KBM-7 (cell line): ENCODE measurements at places on chromosomes 2 and 18.

GRCh38 chr2:55155206-55155605, 76.9 kb downstream of the CLHC1 start:
- no peak for DNase-seq

- no peak for DNase-seq
These were observed 15.4 kb upstream of the STAT4 start for GRCh38 chr2:191166111-191166755.

- no peak for DNase-seq
These were observed 8.0 kb upstream of the SLC66A3 start for GRCh38 chr2:11147263-11147662.

- DNase-seq: no peak
These were observed 154.7 kb upstream of the LYPD1 start for GRCh38 chr2:132824716-132825115.

DNA sequence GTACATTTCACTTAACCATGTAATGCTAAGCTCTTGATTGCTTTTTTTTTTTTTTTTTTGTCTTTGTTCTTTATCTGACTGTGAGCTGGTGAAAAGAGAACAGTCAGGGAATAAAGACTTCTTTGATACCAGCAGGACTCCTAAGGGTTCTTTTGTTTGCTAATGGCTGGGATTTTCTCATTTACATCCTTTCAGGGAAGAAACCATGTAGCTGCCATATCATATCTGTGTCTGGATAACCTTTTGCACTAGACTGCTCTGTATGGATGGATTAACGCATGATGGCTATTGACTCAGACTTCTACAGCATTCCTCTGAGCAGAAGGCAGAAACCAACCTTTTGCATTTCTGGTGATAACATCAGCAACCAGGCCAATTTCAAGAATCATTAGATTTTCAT, 504.0 kb downstream of the LRRTM4 start:
- DNase-seq: no peak

DNA sequence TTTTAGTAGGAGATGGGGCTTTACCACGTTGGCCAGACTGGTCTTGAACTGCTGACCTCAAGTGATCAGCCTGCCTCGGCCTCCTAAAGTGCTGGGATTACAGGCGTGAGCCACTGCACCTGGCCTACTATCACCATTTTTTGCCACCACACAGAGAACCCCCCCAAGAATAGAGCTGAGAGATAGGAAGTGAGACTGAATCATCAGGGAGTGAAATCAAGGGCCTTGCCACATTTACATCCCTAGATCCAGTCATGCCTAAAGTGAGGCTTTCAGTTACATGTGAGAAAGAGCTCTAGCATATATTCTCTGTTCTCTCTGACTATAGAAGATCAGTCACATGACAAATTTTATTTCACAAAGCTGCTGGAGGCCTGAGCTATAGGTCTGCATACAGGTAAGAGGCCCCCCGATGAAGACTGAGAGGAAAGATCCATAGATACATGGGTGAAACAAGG, 28.0 kb upstream of the KCMF1 start:
- DNase-seq: no peak

DNA sequence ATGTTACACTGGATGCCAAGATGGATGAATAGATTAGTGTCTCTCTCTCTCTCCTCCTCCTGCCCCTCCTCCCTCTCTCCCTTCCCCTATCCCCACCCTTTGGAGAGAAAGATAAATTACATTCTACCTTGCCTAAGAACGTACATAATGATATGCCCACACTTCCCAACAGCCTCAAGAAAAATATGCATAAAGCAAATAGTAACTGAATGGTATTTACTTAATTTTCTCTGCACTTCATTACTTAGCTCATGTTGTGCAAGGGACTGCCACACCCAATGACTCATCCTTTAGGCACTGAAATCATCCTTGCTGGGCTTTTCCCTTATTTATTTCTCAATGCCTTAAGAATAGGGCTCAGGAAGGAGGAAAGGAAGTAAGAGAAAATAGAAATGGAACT, 137.3 kb upstream of the PID1 start:
- DNase-seq: no peak

DNA sequence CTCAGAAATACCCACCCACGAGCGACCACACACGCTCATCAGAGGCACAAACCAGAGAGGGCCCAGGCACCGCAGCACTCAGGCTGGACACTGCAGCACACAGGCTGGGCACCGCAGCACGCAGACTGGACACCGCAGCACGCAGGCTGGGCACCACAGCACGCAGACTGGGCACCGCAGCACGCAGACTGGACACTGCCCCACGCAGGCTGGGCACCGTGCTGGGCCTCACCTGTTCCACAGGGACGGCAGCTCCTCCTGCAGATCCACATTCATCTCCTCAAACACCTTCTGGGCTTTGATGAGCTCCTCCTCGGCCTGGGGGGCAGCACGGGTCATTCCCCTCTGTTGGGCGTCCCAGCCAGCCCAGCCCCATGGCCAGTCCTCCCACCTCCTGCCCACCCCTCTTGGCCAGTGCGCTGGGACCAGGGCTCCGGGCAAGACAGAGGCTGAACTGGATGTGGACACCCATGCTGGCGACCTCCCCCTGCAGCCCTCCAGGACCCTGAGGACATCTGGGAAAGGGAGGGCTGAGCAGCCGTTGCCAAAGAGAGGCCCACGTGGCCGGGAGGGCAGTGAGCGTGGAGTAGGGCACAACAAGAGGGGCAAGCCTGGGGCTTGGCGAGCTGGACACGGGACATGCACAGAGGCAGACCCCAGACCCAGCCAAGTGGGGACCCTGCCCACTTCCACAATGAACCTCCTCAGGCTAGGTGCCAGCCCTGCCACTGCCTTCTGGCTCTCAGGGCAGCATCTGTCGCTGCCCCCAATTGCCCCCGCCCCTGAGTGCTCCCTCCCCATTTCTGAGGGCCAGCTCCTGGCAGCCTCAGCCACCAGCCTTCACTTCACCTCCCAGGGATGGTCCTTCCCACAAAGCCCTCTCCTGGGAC, 43.0 kb downstream of the BIN1 start:
- no peak for DNase-seq

DNA sequence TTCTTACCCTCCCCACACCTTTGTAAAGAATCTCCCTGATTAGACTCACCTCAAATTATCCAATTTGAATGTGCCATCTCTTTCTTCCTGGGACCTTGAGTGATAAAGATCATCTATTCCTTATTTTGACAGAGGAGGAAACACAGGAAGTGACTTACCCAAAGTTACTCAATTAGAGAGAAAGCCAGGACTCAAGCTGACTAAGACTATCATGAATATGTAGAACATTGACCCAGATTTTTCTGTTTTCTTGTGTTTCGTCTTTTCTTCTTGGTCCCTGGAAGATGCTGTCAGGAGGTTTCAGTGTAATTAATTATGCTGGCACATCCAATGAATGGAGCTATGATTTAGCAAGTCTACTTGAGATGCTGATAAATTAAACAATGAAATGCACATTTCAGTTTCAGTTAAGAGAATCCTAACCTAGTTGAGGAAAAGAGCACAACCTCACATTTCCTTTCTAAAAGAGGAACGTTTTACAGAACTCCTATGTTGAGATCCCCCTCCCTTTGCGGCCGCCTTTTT, 380.4 kb downstream of the CLIP4 start:
- DNase-seq: no peak

DNA sequence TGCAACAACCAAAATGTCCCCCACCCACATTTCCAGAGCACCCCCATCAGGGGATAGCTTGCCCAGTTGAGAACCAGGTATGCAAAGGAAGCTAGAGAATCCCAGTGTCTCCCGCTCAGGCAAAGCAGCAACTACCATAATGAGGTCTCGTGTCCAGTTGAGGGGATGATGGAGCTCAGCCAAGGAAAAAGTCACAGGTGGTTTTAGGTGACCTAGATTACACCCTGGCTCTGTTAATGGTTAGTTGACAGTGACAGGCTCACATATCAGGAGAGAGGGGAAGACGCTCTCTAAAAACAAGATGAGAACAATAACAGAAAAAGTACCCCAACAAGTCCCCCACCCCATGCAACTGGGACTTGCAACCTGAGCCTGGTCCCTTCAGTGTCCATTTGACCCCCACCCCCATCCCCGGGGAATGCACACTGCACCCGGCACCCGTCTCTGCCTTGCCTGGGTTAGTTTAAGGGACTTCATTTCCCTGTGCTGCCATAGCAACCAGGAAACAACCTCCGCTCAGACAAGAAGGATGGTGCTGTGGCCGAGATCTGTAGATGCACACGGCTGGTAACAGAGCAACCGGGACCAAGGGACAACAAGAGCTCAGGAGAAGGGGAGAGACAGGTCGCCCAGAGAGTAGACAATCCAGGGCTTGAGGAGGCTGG, at the start of gene KIAA2012:
TSS of gene KIAA2012 (plus strand) at position 519 of the 665 bp plus-strand sequence. CDS start 373 bp downstream, outside the sequence.
- no peak for DNase-seq

- DNase-seq: no peak
These were observed 77.8 kb upstream of the ZNF397 start for GRCh38 chr18:35163014-35163539.

- no peak for DNase-seq
These were observed 38.0 kb downstream of the SLC9A4 start for GRCh38 chr2:102510791-102511575.

DNA sequence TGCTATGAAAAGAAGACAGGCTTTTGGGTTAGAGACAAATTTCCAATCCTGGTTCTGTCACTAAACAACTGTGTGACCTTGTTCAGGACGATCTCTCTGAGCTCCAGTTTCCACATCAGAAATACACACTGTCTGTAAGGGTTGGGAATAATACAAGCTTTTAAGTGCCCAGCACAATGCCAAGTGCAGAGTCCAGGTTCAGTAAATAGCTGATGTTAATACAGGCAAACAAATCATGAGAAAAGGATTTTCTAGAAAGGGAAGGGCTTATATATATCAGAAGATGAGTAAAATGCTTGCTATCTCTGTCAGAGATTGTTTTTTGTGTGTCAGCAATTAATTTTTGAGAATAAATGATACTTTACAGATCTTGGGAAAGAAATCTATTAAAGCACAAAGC, 388.3 kb downstream of the NBAS start:
- DNase-seq: no peak

GRCh38 chr2:83002706-83003105, 1456.4 kb downstream of the SUCLG1 start:
- no peak for DNase-seq

- DNase-seq: no peak
These were observed 129.4 kb upstream of the CXCR4 start for GRCh38 chr2:136247204-136247950.

DNA sequence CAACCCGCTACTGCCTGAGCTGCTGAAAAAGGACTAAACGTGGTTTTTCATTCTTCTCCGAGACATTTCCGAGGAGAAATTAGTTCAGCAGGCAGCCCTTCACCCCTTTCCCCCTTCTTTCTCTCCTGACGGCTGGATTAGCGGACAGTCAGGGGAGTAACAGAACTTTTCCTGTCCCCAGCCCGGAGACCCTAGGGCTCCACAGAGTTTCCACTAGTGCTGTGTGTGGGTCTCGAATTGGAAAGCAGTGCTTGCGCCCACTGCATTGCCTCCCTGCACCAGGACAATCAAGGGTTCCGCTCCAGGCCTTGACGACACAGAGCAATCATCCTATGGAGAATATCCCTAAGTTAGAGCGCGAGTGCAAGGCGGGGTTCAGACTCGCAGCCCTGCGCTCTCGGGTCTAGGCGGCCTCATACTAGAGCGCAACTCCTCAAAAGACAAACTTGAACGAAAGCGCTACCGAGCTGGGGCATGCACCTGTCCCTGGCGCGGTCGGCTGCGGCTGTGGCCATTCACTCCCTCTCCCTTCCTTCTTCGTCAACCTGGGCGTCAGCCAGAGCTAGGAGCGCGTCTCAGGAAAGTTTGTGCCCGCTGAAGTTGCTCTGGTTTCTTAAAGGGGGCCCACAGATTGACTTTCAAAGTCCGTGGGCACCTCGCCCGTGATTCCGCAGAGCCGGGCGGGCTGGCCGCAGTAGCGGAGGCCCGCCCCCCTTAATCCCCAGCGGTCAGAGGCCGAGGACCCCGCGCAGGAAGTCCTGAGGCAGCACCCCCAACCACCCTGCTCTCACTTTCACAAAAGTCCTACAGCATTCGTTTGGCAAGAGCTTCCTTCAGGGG, 801 bp downstream of the OSR1 start:
- peak; percentile 37 for DNase-seq

DNA sequence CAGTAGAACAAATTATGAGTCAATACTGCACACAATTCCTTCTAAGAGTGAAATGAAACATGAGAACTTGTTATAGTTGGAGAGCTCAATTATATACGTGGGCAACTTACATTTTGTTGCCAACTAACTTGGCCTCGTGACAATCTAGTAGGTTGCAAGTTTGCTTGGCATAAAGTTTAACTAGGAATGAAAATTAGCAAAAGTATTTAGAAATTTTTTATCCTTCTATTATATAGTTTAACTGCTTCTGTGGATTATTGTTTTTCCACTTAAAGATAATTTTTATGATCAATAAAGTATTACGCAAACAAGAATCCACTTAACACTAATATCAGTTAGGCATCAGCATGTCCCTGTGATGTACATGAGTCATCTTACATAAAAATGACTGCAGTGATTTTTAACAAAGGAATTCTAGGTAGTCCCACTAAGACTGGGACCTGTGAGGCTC, 41.1 kb downstream of the FAM124B start:
- no peak for DNase-seq

DNA sequence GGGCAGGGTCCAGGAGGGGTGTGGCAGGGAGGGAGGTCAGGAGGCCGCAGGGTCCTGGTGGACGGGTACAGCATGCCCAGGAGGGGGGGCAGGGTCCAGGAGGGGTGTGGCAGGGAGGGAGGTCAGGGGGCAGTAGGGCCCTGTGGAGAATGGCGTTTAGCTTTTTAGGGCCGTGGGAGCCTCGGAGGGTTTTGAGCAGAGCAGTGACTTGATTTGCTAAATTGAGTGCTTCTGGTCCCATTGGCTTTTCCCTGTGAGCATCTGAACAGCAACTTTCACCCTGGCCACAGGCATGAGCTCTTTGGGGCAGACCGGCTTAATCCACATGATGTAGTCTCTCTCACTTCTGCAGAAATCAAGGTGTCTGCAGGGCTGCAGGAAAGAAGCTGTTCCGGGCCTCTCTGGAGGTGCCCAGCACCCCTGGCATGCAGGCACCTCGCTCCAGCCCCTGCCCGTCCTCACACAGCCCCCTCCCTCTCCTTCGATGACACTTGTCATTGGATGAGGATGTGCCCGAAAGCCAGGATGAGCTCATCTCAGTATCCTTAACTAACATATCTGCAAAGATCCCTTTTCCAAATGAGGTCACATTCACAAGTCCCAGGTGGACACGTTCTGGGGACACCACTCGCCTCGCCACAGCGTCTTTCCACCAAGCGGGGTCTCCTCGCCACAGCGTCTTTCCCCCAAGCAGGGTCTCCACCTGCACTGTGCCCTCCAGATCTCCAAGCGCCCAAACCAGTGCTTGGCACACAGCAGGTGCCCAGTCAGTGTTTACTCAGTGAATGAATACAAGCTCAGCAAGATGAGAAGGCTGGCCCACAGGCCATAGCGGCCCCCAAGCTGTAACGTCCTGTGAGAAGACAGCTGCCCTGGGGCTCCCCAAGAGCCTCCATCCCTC, 94.0 kb downstream of the NDUFA10 start:
- DNase-seq: no peak

GRCh38 chr2:43879261-43879660, 40.5 kb downstream of the ABCG8 start:
- no peak for DNase-seq

GRCh38 chr2:156077041-156077742, 255.3 kb downstream of the NR4A2 start:
- no peak for DNase-seq

GRCh38 chr2:124978597-124978996, 953.5 kb downstream of the CNTNAP5 start:
- DNase-seq: no peak

GRCh38 chr2:127706215-127706990, 5.1 kb downstream of the SFT2D3 start:
- DNase-seq: no peak

- no peak for DNase-seq
These were observed 11.6 kb downstream of the TRAF3IP1 start for GRCh38 chr2:238331916-238332315.

GRCh38 chr2:74619651-74620297, 28.4 kb downstream of the M1AP start:
- no peak for DNase-seq
